ENCODE measurements at places on chromosomes 3 and 15.

DNA sequence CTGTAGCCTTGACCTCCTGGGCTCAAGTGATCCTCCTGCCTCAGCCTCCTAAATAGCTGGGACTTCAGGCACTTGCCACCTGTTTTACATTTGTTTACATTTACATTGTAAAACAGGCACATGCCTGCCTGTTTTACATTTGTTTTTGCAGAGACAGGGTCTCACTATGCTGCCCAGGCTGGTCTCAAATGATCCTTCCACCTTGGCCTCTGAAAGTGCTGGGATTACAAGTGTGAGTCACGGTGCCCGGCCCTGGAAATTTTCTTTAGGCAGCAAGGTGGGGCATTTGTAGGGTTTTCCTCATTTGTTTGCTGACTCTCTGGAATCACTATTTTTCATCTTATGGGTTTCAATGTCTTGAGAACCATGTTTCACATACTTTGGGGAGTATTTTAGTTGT, 25.0 kb downstream of the PIF1 start:
- no peak for DNase-seq
- H3K27me3 ChIP-seq: no peaks in the 10 kb centered on the region
- no peaks in the 10 kb centered on the region for H3K36me3 ChIP-seq
- H3K4me3 ChIP-seq: no peak overlapping the region
- H3K4me1 ChIP-seq: no peaks in the 10 kb centered on the region

GRCh38 chr3:127639173-127640041, 10.4 kb downstream of the PODXL2 start:
- no peak overlapping the region for H3K4me3 ChIP-seq
- H3K27me3 ChIP-seq: no peaks in the 10 kb centered on the region
- H3K4me1 ChIP-seq: peaks cover 9% of the 10 kb centered on the region

DNA sequence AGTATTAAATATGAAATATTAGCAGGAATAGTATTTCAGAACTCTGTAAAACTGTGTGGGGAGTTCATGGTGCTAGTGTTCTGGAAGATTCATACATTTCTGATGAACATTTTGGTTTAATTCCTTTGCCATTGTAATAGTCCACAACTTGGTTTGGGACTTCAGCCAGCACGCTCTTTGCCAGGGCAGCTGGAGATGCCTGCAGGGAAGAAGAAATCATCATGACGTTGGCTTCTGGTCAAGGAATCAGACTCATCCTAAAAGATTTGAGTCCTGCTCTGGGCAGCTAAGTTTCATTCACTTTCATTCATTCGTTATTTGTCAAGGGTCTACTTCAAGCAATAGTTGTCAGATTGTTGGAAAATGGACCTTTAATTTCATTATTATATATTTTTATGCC, 32.4 kb upstream of the MRPL3 start:
- no peak overlapping the region for H3K4me3 ChIP-seq
- no peak for DNase-seq
- no peak overlapping the region for H3K27ac ChIP-seq
- no peaks in the 10 kb centered on the region for H3K36me3 ChIP-seq

- peak overlapping the region; percentile 38 for H3K4me3 ChIP-seq
- H3K27me3 ChIP-seq: no peaks in the 10 kb centered on the region
- H3K27ac ChIP-seq: peak overlapping the region; percentile 72
- peaks cover 79% of the 10 kb centered on the region for H3K4me1 ChIP-seq
Measured at GRCh38 chr3:15796771-15797641, 773 bp downstream of the ANKRD28 start.

- no peaks in the 10 kb centered on the region for H3K36me3 ChIP-seq
- peaks cover 8% of the 10 kb centered on the region for H3K4me1 ChIP-seq
- H3K27ac ChIP-seq: no peak overlapping the region
Measured at GRCh38 chr15:63947228-63947627, 99.1 kb downstream of the DAPK2 start.

Data from CD4-positive, alpha-beta memory T cell (primary cell).